ENCODE measurements at places on chromosomes 6 and 20.

- DNase-seq, result no peak
Observed at GRCh38 chr6:158761746-158762145, 57.4 kb downstream of the EZR start.

- no peak for DNase-seq
Observed at GRCh38 chr6:14222956-14223355, 105.4 kb downstream of the CD83 start.

- no peak for DNase-seq
Observed at GRCh38 chr6:119209452-119210205, 131.2 kb upstream of the FAM184A start.

DNA sequence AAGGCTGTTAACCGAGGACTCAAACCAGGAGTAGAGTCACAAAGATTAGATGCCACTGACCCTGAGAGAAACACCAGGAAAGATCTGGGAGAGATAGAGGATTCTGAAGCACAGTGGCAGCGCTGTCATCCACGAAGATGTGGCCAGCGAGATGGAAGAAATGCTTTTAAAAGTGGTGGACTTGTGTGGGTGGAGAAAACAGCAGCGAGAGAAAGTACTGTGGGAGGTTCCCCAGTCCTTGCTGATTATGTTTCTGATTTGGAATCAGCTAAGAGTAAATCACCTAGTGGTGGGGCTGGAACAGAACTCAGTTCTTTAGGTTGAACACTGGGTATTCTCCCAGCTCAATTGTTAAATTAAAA lies 435 bp upstream of the ZNF322 start:
- no peak for DNase-seq

- DNase-seq, result no peak
Observed at GRCh38 chr6:30013291-30013922, 47.7 kb upstream of the POLR1H start.

DNA sequence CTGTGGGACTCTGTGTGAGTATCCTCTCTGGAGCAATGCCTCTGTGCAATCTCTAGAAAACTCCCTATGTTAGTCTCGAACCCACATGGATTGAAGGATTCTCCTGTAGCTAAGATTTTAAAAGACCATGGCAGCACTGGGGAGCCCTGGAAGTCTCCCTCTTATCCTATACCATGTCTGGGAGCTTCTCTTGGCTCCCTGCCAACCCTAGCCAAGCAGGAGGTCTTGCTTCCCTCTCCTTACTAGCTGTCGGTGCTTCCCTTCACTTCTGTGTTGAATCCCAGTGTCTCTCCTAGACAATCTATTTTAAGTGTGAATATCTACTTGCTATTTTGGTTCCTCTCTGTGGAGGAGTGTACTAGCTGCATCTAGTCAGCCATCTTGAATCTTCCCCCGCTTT lies 118.8 kb upstream of the NRN1 start:
- DNase-seq, result no peak

- DNase-seq, result no peak
Observed at GRCh38 chr20:47042464-47042863, 147.8 kb downstream of the EYA2 start.

DNA sequence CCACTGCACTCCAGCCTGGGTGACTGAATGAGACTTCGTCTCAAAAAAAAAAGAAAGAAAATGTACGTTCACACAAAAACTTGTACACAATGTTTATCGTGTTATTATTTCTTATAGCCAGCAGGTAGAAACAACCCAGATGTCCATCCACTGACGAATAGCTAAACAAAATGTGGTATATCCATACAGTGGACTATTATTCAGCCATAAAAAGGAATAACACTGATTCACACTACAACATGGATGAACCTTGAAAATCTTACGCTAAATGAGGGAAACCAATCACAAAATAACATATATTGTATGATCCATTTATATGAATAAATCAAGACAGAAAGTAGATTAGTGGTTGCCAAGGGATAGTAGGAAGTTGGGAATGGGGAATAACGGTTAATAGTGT lies 75.1 kb upstream of the EPB41L1 start:
- no peak for DNase-seq

GRCh38 chr20:3754276-3754630 lies 13.3 kb downstream of the ADISSP start:
- no peak for DNase-seq

DNA sequence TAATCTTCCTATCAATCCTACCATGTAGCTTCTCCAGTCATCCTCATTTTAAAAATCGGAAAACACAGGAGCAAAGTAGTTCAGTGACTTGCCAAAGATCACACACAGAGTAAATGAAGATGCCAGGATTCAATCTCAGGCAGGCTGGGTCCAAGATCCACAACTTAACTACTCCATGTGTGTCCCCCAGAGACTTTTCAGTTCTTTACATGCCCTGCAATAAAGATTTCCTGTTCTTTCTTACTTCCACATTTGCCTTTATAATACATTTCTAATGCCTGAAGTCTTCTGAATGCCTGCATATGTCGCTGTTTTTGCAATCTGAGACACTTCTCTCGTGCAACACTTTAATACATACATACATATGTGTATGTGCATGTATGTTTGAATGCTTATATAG lies 121.7 kb upstream of the MARCKS start:
- no peak for DNase-seq

GRCh38 chr6:49764571-49765236 lies 20.5 kb upstream of the CRISP3 start:
- no peak for DNase-seq

DNA sequence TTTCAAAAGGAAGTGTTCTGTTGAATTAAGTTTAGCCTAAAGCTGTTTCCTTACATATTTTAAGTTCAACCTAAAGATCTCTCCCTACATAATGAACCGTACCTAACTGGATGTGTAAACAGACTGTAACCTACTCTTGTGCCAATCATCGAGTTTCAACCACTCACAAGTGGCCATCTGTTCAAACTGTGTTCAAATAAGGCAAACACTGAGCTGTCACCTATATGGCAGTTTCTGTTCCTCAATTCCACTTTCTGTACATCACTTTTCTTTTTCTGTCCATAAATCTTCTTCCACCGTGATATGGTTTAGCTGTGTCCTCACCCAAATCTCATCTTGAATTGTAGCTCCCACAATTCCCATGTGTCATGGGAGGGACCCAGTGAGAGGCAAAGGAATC lies 428.6 kb downstream of the HACE1 start:
- no peak for DNase-seq

DNA sequence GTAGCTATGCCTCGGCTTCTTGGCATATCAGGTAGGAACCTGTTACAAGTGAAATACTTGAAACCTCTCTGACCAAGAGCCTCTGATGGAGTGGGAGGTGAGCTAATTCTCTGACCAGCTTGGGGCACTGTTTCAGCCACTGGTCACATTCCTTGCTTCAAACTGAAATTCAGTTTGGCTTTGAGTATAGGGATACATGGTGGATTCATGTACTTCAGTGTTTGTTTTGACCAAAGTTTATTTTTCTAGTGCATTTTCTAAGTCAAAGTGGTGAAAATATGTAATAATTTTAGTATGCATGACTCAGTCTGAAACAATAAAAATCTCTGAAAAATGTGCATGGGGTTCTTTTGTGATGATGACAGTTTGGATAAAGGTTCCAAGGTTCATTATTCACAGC lies 18.6 kb downstream of the TTPAL start:
- no peak for DNase-seq

DNA sequence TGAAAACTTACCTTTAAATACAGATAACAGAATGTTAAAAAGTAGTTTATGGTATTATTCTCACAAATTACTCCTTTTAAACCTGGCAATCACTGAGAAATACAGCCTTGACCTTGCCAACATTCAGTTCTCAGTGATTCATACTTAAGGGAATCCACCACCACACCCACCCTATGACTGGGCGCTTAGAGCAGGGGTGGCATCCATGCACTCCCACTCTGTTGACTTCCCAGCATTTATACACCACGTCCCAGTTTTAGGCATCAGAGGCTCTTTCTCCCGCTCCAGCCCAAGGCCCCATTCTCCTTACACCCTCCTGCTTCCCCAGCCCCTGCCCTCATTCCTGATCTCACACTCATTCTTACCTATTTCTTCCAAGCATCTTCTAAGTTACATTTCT lies 16.3 kb downstream of the TRAF3IP2 start:
- DNase-seq, result no peak

DNA sequence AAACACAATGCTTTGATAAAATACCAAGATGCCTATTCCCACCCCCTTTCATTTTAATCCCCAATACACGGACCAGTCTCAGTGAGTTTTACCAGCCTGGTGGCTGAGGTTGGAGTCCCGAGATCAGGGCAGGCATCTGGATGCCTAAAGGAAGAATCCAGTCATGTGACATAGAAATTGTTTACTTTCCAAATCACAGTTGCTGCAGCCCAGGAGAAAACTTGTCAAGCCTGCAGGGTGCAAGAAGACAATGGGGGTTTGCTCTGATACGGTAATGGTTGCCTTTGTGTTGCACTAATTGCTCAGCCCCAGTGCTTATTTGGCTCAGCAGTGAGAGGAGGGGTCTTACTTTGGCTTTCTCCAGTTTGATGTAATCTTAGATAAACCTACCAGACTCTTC lies 308.5 kb upstream of the POU3F2 start:
- DNase-seq, result no peak

DNA sequence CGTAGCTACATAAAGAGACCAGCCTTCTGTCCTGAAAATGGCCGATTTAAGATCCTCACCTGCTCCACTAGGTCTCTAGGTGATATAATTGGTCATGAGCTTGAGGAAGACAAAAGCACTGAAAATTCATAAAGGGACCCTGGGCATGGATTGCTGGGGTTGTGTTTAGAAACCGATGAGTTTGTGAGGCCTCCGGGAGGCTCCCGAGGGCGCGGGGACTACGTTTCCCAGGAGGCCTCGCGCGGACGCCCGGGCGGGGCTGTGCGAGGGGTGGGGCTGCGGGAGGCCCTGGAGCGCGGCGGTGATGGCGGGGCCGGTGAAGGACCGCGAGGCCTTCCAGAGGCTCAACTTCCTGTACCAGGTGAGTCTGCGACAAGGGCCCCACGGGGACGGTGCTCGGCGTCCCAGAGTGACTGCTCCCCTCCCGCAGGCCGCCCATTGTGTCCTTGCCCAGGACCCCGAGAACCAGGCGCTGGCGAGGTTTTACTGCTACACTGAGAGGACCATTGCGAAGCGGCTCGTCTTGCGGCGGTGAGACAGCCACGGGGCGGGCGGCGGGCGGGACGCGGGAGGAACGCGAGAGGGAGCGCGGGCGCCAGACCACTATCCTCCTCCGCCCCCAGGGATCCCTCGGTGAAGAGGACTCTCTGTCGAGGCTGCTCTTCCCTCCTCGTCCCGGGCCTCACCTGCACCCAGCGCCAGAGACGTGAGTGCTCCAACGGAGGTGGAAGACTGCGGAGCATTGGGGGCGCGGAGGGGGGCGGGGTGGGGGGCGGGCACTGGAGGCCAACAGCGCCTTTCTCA lies at the start of gene RPP21:
Gene RPP21, plus strand, starts transcription at position 289 of the 804 bp plus-strand sequence. Its CDS starts 16 bp downstream, at position 305.
- DNase-seq, result peak; percentile 81

DNA sequence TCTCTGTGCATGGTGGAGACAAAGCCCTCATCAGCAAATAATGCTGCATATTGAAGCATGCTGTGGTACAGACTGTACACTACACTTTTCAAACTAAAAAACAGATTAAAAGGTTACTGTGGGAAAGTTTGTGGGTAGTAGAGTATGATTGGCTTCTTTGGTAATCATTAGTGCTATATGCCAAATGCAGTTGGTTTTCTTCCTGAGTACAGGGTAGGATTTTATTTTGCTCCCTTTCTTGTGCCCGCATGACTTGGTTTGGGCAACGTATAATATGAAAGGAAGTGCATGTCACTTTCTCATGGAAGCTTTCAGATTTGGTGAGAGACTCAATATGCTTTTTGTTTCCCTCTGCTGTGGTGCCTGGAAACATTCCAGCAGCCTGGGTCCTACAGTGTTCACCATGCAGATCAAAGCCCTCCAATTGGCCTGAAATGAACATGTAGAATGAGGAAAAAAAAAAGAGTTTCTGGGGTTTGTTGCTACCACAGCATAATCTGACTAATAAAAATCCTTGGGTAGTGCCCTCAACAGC lies 270.7 kb upstream of the ADGRB3 start:
- no peak for DNase-seq

DNA sequence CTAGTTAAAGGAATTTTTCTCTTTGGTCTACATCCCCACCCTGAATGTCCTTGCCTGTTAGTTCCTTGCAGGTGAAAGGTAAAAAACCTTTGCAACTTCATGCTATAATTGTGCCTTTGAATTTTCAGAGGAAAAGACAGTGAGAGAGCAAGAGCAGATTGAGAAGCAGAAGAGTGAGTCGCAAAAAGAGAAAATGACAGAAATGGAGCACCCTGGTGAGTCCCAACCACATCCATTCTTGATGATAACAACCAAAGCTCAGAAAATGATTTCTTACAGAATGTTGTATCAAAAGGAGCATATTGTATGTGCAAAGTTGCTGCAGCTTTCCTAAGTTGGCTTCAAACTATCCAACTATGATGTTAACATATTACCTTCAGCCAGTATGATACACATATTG lies 165.2 kb upstream of the CENPW start:
- DNase-seq, result no peak

- DNase-seq, result no peak
Observed at GRCh38 chr6:7730001-7730783, 4.3 kb downstream of the BMP6 start.

DNA sequence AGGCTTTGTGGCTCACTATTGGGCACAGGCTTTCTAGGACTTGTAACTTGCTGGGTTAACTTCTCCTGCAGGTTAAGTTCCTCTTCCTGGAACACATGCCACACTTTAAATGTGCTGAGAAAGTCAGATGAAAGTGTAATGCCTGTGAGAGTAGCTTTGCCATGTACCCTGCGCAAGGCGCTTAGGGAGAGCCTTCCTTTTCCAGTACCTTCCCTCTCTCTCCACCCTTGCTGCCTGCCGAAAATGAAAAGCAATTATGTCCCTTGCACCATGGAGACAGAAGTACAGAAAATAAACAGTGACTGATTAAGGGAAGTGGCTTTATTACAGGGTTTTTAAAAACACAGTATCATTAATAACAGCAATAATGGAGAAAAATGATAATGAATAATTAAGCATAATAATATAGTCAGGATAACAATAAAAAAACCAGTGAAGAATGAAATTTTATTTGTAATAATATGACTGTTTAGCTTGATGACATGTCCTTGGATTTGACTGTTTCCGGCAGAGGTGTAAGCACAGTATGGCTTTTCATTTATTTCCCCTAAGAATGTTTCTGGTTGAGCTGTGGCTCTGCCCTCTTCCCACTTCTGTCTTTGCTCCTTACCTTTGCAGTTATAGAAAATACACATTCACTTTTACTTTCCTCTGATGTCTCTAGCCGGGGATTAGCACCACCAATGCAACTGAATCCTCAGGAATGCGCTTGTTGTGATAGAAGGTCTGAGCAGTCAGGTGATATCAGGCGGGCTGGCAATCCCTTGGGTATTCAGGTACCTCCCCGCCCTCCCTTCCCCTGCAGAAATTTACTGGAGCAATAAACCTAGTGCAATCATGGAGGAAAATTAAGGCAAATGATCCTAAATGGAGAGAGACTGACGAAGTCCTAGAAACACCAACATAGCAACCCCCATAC lies 472.3 kb upstream of the CITED2 start:
- DNase-seq, result no peak

GRCh38 chr6:100891079-100891478 lies 9.9 kb upstream of the ASCC3 start:
- no peak for DNase-seq

GRCh38 chr6:44237021-44237812 lies 9.7 kb upstream of the HSP90AB1 start:
- peak; percentile 44 for DNase-seq

Measured in activated T-helper 9 cell treated with anti-CD3 and anti-CD28 coated beads, Interleukin-2, amount 50 U/mL, for 16 hours (primary cell).